Calu3 (cell line): ENCODE measurements at places on chromosomes 16 and 17.

GRCh38 chr16:13018026-13018425, 116.6 kb downstream of the SHISA9 start:
- DNase-seq, result no peak

GRCh38 chr16:81107511-81107910, 11.3 kb upstream of the GCSH start:
- peak; percentile 40 for DNase-seq

DNA sequence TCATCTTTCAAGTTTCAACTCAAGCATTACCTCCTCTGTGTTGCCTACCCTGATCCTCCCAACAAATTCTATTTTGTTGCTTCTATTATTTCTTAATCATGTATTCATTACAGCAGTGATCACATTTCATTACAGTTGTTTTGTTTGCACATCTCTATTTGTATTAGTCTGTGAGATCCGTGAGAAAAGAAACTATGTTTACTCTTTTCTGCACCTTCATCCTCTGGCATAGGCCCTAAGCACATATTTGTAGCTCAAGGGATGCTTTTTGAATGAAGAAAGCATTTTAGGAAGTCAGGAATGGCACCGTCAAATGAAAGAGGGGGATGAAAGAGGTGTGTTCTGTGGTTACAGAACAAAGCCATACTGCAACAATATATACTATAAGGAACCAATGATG, 110.5 kb downstream of the SHISA6 start:
- DNase-seq, result no peak

DNA sequence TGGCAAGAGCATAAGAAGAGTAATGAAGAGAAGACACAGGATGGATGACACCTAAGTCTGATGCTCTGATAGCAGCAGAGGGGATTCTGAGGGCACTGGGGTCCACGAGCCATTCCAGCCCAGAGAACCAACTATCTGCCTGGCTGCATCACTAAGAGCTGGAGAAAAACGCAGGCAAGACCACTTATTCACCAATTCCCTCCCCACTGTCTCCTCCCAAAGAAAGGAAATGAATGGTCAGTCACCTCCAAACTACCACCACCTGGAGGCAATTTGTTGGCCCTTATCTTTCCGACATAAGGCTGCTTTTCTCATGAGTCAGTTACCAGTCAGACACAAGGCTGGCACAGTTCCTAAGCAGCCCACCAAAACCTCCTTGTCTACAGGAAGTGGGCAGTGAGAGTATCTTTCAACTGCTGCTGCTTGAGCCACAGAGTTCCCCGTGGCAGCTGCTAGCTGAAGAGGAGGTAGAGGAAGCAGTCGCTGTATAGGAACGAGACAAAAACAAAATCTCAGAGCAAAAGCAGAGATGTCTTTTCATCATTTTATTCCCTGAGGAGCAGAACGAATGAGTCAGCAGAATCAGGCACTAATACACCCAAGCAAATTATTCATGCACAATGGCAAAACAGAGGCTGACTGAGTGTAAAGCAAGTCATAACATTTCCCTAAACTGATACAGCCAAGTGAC, 111.1 kb downstream of the SMG6 start:
- peak; percentile 39 for DNase-seq

GRCh38 chr17:6040504-6040903, 29.7 kb upstream of the WSCD1 start:
- no peak for DNase-seq

- no peak for DNase-seq
Measured at GRCh38 chr17:66943484-66943883, 21.0 kb upstream of the CACNG4 start.

GRCh38 chr16:30904114-30904780, 7.8 kb downstream of the CTF1 start:
- DNase-seq, result no peak

DNA sequence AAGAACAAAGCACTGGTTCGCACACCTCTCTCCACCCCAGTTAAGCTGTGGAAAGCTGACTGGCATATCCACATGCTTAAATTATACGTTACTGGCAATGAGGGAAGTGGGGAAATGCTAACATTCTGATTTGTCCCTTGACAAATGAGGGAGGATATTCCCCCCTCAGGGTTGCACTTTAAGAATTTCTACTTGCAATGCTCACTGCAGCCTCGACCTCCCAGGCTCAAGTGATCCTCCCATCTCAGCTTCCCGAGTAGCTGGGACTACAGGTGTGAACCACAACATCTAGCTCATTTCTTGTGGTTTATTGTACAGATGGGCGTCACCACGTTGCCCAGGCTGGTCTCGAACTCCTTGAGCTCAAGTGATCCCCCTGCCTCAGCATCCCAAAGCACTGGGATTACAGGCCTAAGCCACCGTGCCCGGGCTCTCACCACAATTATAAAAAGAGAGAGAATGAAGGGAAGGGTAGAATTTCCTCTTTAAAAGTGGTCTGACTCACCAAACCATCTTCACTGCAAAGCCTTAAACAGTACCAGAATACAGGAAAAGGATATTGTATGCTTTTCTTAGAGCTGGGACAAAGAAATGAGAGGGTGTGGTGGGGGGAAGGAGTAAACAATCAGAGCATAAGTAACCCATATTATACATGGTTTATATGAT, 38.9 kb downstream of the KANSL1 start:
- no peak for DNase-seq

DNA sequence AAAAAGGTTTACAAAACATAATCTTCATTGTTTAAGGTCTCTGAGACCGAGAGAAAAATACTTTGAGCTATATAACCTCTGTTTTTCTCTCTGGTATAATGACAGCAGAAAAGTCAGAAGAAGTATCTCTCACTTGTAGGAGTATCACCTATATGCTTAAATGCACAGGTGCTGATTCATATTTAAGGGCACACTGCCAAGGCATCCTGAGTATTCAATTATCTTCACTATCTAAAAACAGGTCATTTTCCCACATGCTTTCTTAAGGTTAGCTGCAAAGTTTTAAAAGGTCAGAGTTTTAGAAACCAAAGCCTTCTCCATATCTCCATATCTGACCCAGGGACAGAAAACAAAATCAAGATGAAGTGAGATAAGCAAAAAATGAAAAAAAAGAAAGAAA, 99.3 kb upstream of the C17orf78 start:
- DNase-seq, result peak; percentile 42

DNA sequence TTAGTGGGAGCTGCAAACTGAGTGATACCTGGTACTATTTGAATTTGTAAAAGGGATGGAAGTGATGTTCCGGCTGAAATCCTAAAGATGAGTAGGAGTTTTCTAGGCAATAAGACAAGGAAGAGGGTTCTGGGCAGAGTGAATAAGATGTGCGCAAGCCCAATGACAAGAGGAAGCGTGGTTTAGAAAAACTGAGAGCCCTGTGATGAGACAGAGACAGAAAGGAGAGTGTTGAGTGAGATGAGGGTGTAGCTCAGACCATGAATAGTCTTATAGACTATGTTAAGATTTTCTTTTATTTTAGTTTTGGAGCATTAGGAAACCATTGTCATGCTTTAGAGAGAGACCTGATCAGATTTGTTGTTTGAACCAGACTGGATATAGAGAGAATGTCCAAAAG, 50.2 kb downstream of the COX10 start:
- no peak for DNase-seq

DNA sequence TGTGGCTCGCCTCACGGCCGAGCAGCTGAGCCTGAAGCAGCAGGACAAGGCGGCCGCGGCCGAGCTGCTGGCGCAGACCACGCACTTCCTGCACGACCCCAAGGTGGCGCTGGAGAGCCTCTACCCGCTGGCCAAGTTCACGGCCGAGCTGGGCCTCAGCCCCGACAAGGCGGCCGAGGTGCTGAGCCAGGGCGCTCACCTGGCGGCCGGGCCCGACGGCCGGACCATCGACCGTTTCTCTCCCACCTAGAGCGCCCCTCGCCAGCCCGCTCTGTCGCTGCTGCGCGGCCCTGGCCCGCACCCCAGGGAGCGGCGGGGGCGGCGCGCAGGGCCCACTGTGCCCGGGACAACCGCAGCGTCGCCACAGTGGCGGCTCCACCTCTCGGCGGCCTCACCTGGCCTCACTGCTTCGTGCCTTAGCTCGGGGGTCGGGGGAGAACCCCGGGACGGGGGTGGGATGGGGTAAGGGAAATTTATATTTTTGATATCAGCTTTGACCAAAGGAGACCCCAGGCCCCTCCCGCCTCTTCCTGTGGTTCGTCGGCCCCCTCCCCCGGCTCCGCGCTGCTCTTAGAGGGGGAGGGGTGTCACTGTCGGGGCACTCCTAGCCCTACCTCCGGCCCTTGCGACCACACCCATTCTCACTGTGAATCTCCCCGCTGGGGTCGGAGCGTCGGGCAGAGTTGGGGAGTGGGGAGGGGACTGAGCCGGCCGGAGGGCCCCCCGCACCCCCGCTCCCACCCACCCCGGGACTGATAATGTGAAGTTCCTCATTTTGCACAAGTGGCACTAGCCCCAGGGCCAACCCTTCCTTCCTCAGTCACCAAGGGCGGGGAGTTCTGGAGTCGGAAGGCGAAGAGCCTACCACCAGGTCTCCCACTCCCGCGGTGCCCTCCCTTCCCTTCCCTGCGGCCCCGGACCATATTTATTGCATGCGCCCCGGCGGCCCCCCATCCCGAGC, 4.0 kb downstream of the HIC1 start:
- peak; percentile 82 for DNase-seq

DNA sequence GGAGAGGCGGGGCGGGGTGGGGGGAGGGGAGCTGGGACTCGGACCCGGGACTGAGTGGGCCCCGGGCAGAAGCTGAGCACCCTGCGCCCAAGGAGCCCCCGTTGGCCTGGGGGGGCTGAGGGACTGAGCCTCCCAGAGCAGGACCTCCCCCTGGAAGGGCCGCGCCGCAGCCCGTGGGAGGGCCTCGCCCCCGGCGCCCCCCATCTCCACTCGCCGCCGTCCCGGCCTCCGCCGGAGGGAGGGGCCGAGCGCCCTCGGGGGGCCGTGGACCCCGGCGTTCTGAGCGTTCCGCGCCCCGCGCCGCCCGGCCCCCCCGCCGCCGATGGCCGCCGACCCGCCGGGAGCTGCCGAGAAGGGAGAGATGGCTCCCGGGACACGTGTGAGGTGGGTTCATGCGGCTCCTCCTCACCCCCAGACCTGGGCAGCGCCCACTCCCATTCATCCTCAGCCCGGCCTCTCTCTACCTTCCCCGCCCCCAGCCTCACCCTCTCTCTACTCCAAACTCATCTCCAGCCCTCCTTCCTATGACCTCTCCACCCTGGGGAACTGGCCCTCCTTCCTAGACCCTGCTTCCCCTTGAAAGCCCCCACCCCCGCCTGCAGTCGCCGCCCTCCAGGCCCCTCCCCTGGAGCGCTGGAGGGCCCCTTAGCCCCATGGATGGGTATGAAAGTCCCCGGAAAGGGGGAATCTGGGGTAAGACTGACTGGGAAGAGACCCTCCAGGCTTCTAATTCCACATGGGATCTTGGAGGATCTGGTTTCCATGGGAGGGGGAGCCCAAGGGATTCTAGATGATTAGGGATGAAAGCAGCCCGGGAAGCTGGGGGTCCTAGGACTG, 922 bp downstream of the FBXL19 start:
- DNase-seq, result no peak

GRCh38 chr16:28309811-28310311, 17.5 kb downstream of the SBK1 start:
- no peak for DNase-seq

DNA sequence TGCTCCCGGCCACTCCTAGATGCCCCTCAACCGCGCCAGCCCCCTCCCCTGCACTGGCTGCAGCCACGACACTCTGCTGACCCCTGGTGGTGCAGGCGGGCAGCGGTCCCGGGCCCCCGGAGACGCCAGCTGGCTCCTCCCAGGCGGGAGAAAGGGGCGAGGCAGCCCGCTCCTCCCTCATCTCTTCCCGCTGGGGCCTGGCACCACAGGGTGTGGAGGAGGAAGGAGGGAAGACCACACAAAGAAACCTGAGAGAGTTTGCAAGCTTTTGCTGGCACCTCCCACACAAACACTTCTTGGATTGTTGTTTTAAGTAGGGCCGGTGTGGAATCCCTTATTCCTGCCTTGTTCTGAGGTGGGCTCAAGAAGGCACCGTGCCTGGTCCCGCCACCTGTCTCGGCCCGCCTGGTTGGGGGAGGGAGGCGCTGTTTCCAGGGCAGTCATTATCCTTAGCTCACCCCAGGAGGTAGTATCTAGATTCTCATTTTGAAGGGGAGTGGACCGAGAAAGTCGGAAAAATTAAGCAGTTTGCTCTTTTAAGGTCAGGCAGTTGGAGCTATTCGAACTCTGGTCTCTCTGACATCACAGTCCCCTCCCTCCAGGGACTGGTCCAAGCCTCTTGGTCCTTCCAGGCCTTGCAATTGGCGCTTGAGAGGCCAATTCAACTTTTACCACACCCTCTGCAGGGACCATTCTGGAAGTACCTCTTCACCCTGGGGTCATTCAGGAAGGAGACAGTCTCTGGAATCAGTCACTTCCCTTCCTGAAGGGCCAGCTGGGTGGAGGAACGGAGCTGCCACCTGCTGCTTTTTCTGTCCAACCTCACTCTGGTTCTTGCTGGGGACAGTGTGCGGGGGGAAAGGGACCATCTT, 959 bp upstream of the ANKRD13B start:
- DNase-seq, result peak; percentile 97

DNA sequence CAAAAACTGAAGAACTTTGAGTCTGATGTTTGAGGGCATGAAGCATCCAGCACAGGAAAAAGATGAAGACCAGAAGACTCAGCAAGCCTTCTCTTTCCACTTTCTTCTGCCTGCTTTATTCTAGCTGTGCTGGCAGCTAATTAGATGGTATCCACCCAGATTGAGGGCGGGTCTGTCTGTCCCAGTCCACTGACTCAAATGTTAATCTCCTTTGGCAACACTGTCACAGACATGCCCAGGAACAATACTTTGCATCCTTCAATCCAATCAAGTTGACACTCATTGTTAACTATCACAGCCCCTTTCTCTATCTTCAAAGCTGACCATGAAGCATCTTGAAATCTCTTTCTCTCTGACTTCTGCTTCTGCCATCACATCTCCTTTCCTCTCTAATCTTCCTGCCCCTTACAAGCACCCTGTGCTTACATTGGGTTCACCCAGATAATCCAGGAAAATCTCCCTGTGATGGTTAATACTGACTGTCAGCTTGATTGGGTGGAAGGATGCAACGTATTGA, 115.9 kb upstream of the CDH13 start:
- DNase-seq, result no peak

GRCh38 chr16:68406458-68407152, 41.7 kb downstream of the SMPD3 start:
- DNase-seq, result no peak

DNA sequence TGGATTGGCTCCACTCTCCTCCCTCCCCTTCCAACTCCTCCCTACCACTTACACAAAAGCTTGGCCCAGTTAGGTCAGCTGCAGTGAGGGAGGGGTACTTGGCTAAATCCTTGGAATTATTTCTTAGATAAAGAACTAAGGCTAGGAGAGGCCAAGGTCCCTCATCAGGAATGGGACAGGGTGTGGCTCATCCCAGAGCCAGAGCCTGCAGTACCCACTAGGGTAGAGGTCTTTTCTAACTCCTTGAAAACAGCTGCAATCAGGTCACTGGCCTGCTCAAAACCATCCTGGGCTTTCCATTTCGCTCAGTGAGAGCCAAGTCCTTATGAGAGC, 1.9 kb upstream of the SLC46A1 start:
- no peak for DNase-seq

- no peak for DNase-seq
Measured at GRCh38 chr17:223723-224471, 42.4 kb upstream of the DOC2B start.
